Osteoblast (primary cell): ENCODE measurements at places on chromosomes 5 and 9. TPM values are rescaled to one million over a fixed set of nuclear protein-coding genes. Genes with fewer than 3 reads are reported as not detected.

Gene PCDHB7
- 2.2 and 2.4 TPM in 2 replicates for total RNA-seq

Gene MYMK
- total RNA-seq: not detected in 2 replicates

Gene ATOSB
- 31.1 and 32.1 TPM in 2 replicates for total RNA-seq

Gene CCDC152
- 0.29 and 0.36 TPM in 2 replicates for total RNA-seq

Gene SLC36A3
- not detected in 2 replicates for total RNA-seq

Gene PTTG1
- 29.8 and 41.3 TPM in 2 replicates for total RNA-seq

Gene FOXD4
- 0.29 and 0.36 TPM in 2 replicates for total RNA-seq

Gene PCDHA10
- total RNA-seq: 0.36 and 0.59 TPM in 2 replicates

Gene NRARP
- total RNA-seq: under 0.01 TPM in 2 replicates

Gene RNF208
- 0.29 TPM in 1 of 2 replicates, not detected in the other for total RNA-seq

Gene FBP2
- not detected in 2 replicates for total RNA-seq

Gene TRPM3
- 0.72 and 1.2 TPM in 2 replicates for total RNA-seq

Gene PTGES
- total RNA-seq: 70.9 and 115 TPM in 2 replicates

Gene NUP214
- total RNA-seq: 15.0 and 17.7 TPM in 2 replicates

Gene NOXA1
- 0.36 and 0.88 TPM in 2 replicates for total RNA-seq

Gene DTWD2
- 8.0 and 11.6 TPM in 2 replicates for total RNA-seq
